ENCODE measurements at places on chromosomes 1 and 21.

- DNase-seq, result no peak
These were observed 212.1 kb downstream of the GPR52 start for GRCh38 chr1:174659823-174660222.

DNA sequence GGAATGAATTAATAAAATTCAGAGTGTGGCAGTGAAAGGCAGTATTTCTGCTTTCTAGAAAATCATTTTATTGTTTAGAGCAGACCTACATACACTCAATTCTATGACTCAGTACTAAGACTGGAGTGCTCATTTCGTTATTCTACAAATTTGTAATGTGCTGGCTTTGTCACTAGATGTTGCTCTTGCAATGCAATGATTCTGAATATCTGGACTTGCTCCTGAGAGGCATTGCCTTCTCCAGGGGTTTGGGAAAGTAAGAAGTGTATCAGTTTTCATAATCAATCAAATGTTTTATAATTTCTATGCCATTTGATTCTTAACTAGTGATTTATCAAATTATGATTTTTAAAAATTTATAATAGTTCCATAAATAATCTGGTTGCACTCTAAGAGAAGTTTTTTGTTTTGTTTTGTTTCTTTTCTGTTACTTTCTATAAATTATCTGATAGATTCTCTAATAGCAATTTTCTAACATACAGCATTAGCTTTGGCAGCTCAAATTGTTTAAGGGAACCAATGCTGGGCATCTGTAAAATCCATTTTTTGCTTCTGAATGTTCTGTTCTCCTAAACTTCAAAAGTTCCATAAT lies 280.5 kb upstream of the SGIP1 start:
- DNase-seq, result no peak

DNA sequence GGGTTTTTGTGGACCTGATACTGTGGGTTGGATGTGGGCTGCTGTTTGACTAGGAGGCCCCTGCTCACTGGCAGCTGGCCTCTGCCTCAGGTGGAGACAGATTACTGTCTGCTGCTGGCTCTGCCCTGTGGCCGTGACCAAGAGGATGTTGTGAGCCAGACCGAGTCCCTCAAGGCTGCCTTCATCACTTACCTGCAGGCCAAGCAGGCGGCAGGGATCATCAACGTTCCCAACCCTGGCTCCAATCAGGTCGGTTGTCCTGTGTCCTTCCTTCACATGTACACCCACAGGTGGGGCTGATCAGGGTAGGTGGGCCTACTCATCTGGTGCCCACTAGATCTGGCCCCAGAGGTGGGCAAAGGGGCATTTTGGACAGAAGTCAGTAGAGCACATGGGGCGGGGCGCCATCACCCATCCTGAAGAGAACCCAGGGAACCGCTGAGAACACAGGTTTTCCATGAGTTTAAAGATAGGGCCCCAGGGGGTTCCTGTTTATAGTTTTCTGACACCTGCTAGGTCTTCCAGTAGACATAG lies 37.2 kb downstream of the ZBTB17 start:
- DNase-seq, result no peak

DNA sequence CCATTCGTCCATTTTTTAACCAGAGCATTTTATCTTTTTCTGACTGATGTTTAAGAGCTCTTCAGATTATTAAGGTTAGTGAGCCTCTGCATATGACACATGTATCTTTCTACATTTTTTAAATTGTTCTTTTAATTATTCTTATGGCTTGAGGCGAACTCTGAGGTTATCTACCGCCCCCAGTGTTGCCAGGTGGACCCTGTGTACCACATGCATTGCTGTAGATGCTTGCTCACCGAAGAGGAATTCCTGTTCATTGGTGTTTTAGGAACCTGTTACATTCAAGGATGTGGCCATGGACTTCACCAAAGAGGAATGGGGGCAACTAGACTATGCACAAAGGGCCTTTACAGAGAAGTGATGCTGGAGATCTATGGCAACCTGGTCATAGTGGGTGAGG lies 31.8 kb downstream of the ZNF684 start:
- DNase-seq, result no peak

- DNase-seq, result no peak
These were observed 1.3 kb downstream of the ATXN7L2 start for GRCh38 chr1:109485001-109485400.

GRCh38 chr1:33459691-33460090 lies 12.8 kb upstream of the ZSCAN20 start:
- DNase-seq, result no peak

DNA sequence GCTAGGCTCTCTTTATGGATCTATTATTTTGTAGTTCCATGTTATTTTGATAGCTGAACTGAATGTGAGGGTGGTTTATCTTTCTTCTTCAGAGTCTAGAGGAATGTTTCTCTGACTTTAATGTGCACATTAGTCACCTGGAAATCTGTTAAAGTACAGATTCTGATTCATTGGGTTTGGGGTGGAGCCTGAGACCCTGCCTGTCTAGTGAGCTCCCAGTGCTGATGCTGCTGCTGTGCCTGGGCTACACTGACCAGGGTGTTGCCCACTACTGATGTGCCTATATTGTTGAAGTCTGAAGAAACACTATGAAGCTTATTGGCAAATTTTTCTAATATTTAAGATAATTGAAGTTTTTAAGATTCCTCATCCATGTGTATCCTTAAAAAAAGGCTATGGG lies 35.9 kb downstream of the CD46 start:
- DNase-seq, result no peak

- DNase-seq, result no peak
These were observed 5.0 kb downstream of the RABGGTB start for GRCh38 chr1:75791022-75791421.
